ENCODE measurements at places on chromosomes 2 and 18.

DNA sequence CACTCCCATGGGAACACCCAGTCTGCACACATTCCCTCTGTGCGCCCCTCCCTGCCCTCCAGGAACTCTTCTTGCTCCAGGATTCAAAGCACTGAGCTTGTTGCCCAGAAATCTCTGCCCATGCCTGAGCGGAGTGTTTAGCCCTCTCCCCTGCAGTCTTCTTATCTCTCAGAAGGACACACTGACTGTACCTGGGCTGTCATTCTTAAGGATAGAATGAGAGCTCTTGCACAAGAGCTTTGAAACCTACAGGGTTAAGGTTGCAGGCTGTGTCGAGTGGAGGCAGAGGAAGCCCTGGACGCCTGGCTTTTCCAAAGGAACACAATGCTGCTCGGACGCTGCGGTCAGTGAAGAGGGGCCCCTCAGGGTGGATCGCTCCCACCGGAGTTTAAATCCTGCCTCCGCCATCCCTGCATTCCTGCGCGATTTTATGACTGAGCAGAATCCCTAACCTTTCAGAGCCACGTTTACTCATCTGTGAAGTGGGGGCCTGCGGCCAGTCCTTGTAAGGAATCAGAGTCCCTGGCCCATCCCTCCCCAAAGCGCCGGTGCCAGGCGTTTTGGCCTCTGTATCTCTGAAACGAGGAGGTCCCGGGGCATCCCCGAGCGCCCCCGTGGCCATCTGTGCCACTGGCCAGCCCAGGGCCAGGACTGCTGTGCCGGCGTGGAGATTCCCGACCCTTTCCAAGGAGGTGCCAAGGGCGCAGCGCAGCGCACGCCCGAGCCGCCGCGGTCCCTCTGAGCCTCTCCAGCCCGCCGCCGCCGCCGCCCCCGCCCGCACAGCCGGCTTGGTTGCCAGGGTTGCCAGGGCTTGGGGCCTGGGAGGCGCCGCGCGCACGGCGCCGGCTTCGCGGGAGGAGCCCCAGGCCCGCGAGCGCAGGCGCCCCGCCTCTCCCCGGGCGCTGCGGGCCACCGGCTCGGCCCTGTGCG is 58.9 kb downstream of the FAM168B start:
- DNase-seq, result peak; percentile 29
- no peaks in the 10 kb centered on the region for H3K36me3 ChIP-seq
- H3K4me3 ChIP-seq, result peak overlapping the region; percentile 18
- H3K4me1 ChIP-seq, result peaks cover 3% of the 10 kb centered on the region
- H3K27me3 ChIP-seq, result peaks cover 56% of the 10 kb centered on the region

DNA sequence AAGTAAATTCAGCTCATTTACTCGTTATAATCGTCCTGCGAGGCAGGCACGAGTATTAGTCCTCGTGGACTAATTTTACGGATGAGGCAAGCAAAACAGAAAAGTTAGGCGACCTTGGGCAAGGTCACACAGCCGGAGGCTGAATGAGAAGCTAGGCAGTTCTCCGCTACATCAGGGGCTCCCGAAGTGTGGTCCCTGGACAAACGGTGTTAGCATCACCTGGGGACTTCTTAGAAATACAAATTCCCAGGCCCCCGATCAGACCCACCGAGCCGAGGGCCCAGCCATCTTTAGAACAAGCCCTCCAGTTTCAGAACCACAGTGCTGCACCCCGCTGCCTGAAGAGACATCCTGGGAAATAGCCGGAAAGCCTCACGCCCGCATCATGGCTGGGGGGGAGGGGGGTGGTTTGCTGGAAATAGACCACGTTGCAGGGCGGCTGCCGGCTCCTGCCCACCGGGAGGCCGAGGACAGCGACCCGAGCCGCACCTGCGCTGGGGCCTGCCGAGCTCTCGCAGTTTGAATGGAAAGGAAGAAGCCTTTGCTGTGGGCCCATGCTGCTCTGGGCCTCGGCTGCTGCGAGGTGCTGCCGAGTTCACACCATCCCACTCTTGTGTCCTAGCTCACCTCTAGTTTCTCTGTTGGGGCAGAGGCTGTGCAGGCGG is 72.2 kb downstream of the TFCP2L1 start:
- H3K4me1 ChIP-seq, result peaks cover 33% of the 10 kb centered on the region
- H3K4me3 ChIP-seq, result no peak overlapping the region
- H3K36me3 ChIP-seq, result no peaks in the 10 kb centered on the region
- peaks cover 5% of the 10 kb centered on the region for H3K27me3 ChIP-seq

DNA sequence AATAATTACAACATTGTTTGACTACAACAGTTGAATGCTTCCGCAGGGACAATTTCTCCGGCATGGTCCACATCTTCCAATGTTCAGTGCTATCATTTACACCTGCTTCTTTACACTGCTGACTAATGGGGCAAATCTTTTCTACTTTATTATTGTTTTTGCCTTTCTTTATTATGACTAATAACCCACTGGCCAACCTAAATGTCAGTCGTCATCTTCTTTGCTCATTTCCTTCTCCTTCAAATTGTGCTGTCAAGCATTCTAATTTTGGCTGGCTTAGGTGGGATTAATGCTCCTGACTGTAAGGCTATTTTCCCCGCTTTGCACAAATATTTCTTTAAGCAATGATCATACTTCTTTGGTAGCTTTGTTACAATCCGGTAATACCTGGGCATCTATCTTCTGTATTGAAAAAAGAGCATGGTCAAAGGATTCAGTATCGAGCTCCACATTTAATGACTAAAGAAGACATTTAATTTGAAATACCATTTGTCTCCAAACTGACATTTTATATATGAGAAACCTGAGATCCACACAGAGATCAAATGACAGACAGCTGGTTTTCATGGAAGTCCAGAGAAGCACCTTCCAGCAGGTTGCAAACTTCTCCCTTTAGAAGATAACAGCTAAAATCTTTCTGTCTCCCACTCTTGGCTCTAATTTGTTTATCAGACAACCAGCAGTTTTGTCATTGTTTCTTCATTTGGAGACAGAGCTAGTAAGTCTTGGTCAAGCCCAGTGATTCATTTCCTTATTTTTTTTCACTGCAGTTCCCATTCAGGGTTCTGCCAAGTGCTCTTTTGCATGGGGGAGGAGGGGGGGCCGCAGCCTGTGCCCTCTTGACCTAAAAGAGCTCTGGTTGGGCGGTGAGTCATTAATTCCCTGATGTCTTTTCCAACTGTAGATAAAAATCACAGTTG is 132.9 kb downstream of the SOCS6 start:
- H3K4me1 ChIP-seq, result peaks cover 35% of the 10 kb centered on the region
- peak; percentile 44 for DNase-seq
- no peaks in the 10 kb centered on the region for H3K27me3 ChIP-seq
- H3K27ac ChIP-seq, result peak overlapping the region; percentile 11
- H3K36me3 ChIP-seq, result no peaks in the 10 kb centered on the region

DNA sequence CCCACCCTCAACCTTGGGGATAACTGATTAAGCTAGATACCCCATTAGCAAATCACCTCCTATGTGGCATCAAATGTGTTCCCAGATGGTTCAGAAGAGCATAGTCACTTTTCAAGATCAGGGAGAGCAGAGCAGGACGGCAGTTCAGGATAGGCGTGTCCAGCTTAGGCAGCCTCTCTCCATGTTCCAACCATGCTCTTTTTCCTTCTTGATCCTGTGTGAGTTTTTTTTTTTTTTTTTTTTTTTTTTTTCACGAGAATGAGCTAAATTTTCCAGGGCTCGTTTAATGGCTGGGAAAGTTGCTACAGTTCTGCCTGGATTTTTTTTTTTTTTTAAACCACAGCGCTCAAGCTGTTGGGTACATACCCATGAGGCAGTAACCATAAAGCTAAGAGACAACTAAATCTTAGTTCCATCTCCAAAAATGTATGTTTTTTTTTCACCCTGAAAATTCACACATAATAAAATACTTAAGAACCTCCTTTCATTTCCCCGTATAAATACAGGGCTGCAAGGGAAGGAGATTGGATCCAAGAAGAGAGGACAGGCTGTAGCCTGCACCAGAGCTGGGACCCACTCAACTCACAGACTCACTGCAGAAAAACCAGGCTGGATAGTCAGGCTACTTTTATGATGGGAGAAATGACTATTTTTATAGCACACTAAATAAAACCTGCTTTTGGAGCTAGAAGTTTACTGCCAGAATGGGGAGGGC is 244.3 kb downstream of the SETBP1 start:
- H3K36me3 ChIP-seq, result no peaks in the 10 kb centered on the region
- H3K4me1 ChIP-seq, result no peaks in the 10 kb centered on the region
- no peak for DNase-seq
- H3K27ac ChIP-seq, result no peak overlapping the region
- H3K27me3 ChIP-seq, result no peaks in the 10 kb centered on the region

GRCh38 chr2:157696036-157696435 is 67.4 kb upstream of the ACVR1C start:
- H3K4me3 ChIP-seq, result no peak overlapping the region
- no peak for DNase-seq
- no peaks in the 10 kb centered on the region for H3K36me3 ChIP-seq
- H3K4me1 ChIP-seq, result no peaks in the 10 kb centered on the region

GRCh38 chr2:42067521-42067920 is 19.7 kb downstream of the PKDCC start:
- DNase-seq, result no peak
- H3K36me3 ChIP-seq, result no peaks in the 10 kb centered on the region
- H3K27ac ChIP-seq, result no peak overlapping the region
- no peaks in the 10 kb centered on the region for H3K27me3 ChIP-seq

GRCh38 chr2:176821350-176821749 is 391.2 kb upstream of the HNRNPA3 start:
- no peak overlapping the region for H3K4me3 ChIP-seq
- peaks cover 7% of the 10 kb centered on the region for H3K27me3 ChIP-seq
- H3K27ac ChIP-seq, result no peak overlapping the region
- H3K4me1 ChIP-seq, result no peaks in the 10 kb centered on the region

- H3K36me3 ChIP-seq, result no peaks in the 10 kb centered on the region
- no peak within 1 kb of the TSS for H3K27ac ChIP-seq
- peaks cover 13% of the 10 kb centered on the region for H3K4me1 ChIP-seq
These were observed at the start of gene RAX for GRCh38 chr18:59272891-59273758. TSS of gene RAX (minus strand) at chr18:59273454. CDS start at chr18:59273206, 248 bp downstream.

- no peak overlapping the region for H3K4me3 ChIP-seq
- H3K27ac ChIP-seq, result no peak overlapping the region
- no peaks in the 10 kb centered on the region for H3K36me3 ChIP-seq
These were observed 33.1 kb downstream of the ID2 start for GRCh38 chr2:8714971-8715370.

DNA sequence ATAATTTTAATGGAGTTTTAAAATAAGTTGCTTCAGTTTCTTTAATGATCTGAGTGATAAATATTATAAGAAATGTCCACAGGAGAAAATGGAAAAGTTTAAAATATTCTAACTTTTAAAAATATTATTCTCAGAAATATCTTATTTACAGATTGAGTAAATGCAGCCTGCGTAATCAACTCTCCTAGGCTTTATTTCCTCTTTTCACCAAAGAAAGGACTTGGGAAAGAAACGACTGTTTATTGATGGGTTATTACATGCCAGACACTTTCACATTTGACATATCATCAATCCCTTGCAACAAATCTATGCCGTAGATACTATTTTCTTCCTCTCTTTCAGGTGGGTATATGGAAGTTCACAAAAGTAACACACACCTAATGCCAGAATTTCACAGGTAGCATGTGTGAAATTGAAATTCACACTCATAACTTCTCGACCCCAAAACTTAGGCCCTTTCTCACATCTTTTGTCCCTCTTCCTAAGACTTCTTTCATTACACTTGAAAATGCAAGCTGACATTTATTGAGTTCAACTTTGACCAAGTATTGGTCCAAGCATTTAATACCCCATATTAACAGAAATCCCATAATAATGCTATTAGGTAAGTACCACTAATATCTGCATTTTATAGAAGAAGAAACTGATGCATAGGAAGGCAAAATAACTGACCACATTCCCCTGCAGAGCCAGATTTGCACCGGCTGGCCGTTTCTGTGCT is 49.2 kb downstream of the MYOM1 start:
- H3K4me1 ChIP-seq, result no peaks in the 10 kb centered on the region
- no peaks in the 10 kb centered on the region for H3K36me3 ChIP-seq
- H3K27me3 ChIP-seq, result no peaks in the 10 kb centered on the region

DNA sequence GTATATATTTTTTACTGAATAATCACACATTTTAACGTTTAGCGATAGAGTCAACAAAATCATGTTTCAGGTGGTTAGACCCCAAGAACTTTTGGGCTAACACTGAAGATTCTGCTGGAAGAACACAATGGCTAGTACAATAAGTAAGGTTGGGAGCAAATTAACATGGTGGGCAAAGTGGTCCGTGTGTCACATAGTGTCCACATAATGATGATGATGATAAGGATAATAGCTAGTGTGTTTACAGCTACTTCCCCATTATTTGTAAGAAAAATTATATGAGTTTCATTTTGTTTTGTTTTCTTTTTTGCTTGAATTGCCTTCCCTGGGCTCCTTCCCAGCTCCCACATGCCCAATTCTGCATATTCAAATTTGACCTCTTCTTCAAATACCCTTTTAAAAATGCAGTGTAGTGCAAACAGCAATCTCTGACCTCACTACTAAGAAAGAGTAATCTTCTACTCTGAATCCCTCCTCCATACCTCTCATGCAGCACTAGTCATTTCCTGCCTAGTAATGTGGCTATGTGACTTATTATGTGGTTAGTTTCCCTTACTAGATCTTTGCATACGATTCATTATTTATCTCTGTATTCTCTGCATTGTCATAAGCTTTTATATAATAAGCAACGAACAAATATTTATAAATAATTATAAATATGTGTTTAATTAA is 16.9 kb upstream of the VPS54 start:
- no peaks in the 10 kb centered on the region for H3K27me3 ChIP-seq
- no peak for DNase-seq
- H3K4me1 ChIP-seq, result no peaks in the 10 kb centered on the region
- no peak overlapping the region for H3K4me3 ChIP-seq
- no peaks in the 10 kb centered on the region for H3K36me3 ChIP-seq

DNA sequence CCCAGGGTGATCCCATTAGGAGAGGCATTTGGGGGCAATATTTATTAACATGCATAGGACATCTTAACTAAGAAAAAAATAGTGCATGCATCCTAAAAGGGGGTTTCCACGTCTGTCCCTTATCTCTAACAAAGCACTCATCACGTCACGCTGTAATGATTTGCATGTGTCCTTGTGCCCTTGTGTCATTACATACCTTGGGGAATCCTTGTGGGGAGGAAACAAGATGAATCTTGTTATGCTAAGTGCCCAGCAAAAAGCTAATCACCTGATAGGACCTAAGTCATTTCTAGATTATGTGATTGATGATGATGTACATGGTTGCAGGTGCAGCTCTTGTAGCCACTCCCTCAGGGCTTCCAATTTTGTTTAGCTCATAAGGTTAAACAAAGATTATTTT is 250.9 kb downstream of the FBXO15 start:
- no peaks in the 10 kb centered on the region for H3K4me1 ChIP-seq
- H3K27me3 ChIP-seq, result peaks cover 3% of the 10 kb centered on the region
- no peak overlapping the region for H3K27ac ChIP-seq
- DNase-seq, result no peak
- H3K4me3 ChIP-seq, result no peak overlapping the region
- H3K36me3 ChIP-seq, result no peaks in the 10 kb centered on the region

GRCh38 chr2:55986001-55986400 is 62.4 kb upstream of the EFEMP1 start:
- no peak for DNase-seq
- no peaks in the 10 kb centered on the region for H3K36me3 ChIP-seq
- H3K4me3 ChIP-seq, result no peak overlapping the region
- no peaks in the 10 kb centered on the region for H3K27me3 ChIP-seq
- no peaks in the 10 kb centered on the region for H3K4me1 ChIP-seq

GRCh38 chr2:119645173-119645855 is 33.7 kb upstream of the TMEM177 start:
- no peak for DNase-seq
- no peak overlapping the region for H3K4me3 ChIP-seq
- H3K27me3 ChIP-seq, result no peaks in the 10 kb centered on the region
- H3K27ac ChIP-seq, result no peak overlapping the region
- H3K36me3 ChIP-seq, result peaks cover 2% of the 10 kb centered on the region
- H3K4me1 ChIP-seq, result no peaks in the 10 kb centered on the region

Data from large intestine (tissue), 12 donors.